Purkinje cell (primary cell): ENCODE measurements at places on chromosomes 3 and 15. TPM values are rescaled to one million over a fixed set of nuclear protein-coding genes. Genes with fewer than 3 reads are reported as not detected.

B3GALNT1 gene
- polyA plus RNA-seq = 54.1 and 62.5 TPM in 2 replicates

SLC6A20 gene
- not detected in 2 replicates for polyA plus RNA-seq

PP2D1 gene
- polyA plus RNA-seq = not detected in 2 replicates

CCNB2 gene
- polyA plus RNA-seq = 1.4 TPM in 1 of 2 replicates, not detected in the other

BSN gene
- polyA plus RNA-seq = 1.5 and 4.4 TPM in 2 replicates

ALDH1L1 gene
- polyA plus RNA-seq = 4.2 and 4.9 TPM in 2 replicates

ISLR gene
- 1.6 and 3.0 TPM in 2 replicates for polyA plus RNA-seq

PDZRN3 gene
- polyA plus RNA-seq = 2.6 and 7.7 TPM in 2 replicates

TUSC7 gene
- 5.7 TPM in 1 of 2 replicates, not detected in the other for polyA plus RNA-seq

PRRT3 gene
- 4.9 and 5.1 TPM in 2 replicates for polyA plus RNA-seq

EIF4E3 gene
- 9.9 and 14.5 TPM in 2 replicates for polyA plus RNA-seq

ARPIN gene
- polyA plus RNA-seq = 0.22 and 4.3 TPM in 2 replicates

BNIP2 gene
- polyA plus RNA-seq = 13.1 and 14.7 TPM in 2 replicates

CLRN1 gene
- polyA plus RNA-seq = not detected in 2 replicates

CELF6 gene
- polyA plus RNA-seq = 2.3 and 3.5 TPM in 2 replicates

CCDC13 gene
- polyA plus RNA-seq = 1.3 and 5.1 TPM in 2 replicates

AGTR1 gene
- polyA plus RNA-seq = 2.9 and 6.6 TPM in 2 replicates
